Lung microvascular endothelial cell (primary cell): ENCODE measurements at places on chromosomes 3 and 15. TPM values are rescaled to one million over a fixed set of nuclear protein-coding genes. Genes with fewer than 3 reads are reported as not detected.

Gene TMED3
- 146 and 205 TPM in 2 replicates for total RNA-seq

Gene AHSG
- not detected in 2 replicates for total RNA-seq

Gene DAZL
- not detected in 2 replicates for total RNA-seq

Gene GHRL
- total RNA-seq = 0.40 and 0.65 TPM in 2 replicates

Gene LIPC
- 0.22 TPM in 1 of 2 replicates, not detected in the other for total RNA-seq

Gene DPPA2
- total RNA-seq = not detected in 2 replicates

Gene ZBED2
- not detected in 2 replicates for total RNA-seq
